ENCODE measurements at places on chromosomes 4 and X.

- DNase-seq = no peak
These were observed 140.5 kb downstream of the LRBA start for GRCh38 chr4:150874338-150875226.

DNA sequence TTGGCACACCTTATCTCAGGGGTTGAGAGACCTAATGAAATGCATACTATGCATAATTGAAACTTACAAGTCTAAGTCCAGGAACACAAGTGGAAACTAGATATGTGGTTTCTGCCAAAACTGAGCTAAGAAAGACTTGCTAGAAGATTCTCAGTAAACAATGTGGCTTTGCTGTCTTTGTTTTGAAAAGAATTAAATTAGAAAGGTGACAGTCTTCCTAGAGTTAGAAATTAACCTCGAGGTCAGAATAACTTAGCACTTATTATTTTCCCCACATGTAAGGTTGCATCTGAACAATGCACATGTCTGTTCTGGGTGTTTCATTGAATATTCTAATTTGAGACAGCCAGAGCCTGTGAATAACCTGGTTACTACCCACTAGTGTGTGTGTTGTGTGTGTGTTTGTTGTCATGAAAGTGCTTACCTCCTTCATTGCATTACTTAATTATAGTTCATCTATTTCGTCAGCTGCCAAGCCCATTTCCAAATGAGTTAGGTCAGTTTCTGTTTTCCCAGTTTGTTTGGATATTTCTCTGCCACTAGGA lies 1.5 kb downstream of the EREG start:
- DNase-seq = no peak

GRCh38 chr4:93617606-93618005 lies 210.9 kb upstream of the ATOH1 start:
- DNase-seq = no peak

DNA sequence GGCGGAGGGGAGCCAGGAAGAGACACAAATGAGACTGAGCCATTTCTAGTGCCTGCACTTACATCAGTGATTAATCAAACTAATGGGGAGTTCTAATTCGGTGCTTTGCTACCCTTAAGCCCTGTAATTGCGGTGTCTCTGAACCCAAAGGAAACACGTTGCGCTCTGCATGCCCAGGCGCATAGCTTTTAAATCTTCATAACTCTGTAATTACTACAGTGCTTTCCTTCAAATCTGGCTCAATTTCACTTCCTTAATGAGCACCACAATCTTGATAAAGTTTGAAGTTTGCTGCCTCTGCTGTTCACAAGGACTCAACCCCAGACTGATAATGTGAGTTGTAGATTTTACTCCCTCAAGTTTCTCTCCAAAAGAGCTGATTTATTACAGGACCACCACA lies 5.7 kb upstream of the NHS start:
- no peak for DNase-seq

- no peak for DNase-seq
These were observed 49.5 kb upstream of the MAGEA8 start for GRCh38 chrX:149831473-149831872.

- no peak for DNase-seq
These were observed 71.3 kb upstream of the ADGRG2 start for GRCh38 chrX:19193565-19193964.

DNA sequence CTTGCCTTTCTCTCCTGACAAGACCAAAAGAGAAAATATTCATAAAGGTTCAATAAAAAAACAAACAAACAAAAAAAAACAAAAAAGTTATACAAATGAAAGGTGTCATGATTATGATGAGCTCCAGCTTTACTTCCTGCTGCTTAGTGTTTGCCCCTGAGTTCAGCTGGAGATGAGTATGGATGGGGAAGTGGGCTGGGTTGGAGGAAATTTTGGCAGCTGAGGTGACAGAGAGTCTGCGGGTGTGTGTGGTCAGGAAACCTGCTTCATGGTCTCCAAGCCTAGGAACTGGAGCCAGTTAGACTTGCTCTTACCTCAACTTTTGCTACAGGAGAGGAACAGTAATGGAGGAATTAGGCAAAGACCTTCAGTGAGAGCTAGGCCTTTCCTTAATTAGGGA lies 4.3 kb upstream of the CYSLTR1 start:
- no peak for DNase-seq

GRCh38 chrX:154465601-154466000 lies 7.5 kb downstream of the PLXNA3 start:
- no peak for DNase-seq

- DNase-seq = no peak
These were observed 294.3 kb upstream of the IGFBP7 start for GRCh38 chr4:57404483-57404882.

GRCh38 chrX:69148946-69149345 lies 16.3 kb downstream of the PJA1 start:
- no peak for DNase-seq

- no peak for DNase-seq
These were observed 3.9 kb upstream of the UFSP2 start for GRCh38 chr4:185429660-185430059.

GRCh38 chr4:140861359-140862176 lies 105.4 kb upstream of the TBC1D9 start:
- DNase-seq = peak; percentile 66

DNA sequence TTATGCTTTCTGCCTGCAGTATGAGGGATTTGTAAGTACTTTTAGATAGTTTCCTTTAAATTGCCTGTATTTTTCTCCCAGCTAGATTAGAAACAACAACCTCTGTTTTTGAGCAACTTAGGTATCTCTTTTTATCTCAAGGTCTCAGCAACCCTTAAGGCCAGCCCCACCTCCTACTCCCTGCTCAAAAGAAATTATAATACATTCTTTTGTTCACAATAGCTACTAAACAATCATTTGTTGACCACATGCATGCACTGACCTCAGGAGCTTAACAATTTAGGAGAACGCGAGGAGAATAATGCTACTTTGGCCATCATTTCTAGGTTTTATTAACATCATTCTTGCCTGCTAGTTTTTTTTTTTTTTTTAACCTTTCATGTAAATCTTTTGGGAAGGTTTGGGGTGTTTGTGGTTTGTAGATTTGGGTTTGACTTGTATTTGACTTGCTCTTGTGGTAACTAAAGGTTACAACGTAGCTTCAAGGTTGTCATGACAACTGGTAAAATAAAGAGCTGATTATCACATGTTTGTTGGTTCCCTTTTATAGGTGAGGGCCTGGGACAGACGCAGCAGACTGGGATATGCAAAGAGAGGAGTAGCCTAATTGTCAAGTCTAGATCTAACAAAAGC lies 145.4 kb upstream of the PLAC1 start:
- DNase-seq = no peak

DNA sequence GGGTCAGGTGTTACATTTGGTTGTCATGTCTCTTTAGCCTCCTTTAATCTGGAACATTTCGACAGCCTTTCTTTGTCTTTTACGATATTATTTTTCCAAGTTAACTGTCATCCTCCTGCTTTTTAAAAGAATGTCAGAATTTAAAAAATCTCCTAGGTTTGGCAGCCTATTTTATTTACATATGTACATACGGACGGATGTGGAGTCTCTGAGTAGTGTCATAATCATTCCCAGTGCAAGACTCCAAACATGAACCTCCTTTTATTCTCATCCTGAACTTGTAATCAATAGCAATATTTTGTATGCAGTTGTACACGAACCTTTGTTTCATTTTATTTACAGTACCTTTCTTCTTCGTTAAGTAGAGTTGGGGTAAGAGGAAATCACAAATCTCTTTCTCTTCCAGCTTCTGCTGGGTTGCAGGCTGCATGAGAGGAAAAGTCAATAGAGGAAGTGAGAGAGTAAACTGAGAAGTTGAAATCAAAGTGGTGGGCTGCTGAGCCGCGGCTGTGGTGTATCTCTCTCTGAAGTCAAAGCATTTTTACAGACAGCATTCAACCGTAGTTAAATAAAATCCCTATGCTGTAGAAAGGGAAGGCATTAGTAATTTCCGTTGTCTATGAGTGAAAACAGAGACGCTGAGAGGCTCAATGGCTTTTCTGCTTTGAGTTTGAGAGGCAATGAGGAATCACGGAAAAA lies 53.9 kb upstream of the RPS6KA3 start:
- DNase-seq = no peak

DNA sequence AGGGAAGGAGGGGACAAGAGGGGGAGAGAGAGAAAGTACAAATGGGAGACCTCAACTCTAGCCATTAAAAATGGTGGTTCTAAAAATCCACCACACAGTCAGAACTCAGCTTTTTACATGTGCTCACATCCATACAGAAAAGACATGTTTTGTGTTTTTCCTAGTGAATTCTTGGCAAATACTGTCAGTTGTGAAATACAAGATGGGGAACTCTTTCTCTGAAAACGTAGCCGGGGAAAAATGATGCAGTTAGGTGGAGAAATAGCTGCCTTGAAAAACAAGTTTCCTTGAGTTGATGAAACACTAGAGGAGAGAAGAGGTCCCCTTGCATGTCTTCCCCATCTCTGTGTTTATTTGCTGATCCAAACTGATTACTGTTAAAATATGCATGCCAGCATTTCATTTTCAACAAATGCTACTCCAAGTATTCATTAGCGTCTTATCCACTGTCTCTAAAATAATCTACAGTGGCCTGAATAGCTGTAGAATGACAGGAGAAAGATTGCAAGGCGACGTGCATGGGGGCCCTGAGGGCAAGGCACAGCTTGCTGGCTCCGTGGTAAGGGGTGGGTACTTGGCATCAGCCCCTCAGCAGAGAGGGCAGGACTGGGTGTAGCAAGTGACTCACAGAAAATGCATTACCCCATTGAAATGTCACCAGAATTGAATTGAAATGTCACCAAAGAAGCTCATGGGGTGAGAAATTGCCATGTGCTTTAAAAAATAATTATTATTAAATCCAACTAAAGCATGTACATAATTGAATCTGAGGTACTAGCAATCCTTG lies 48.1 kb upstream of the TBL1X start:
- no peak for DNase-seq

GRCh38 chr4:57080781-57081650 lies 29.2 kb downstream of the IGFBP7 start:
- DNase-seq = no peak

DNA sequence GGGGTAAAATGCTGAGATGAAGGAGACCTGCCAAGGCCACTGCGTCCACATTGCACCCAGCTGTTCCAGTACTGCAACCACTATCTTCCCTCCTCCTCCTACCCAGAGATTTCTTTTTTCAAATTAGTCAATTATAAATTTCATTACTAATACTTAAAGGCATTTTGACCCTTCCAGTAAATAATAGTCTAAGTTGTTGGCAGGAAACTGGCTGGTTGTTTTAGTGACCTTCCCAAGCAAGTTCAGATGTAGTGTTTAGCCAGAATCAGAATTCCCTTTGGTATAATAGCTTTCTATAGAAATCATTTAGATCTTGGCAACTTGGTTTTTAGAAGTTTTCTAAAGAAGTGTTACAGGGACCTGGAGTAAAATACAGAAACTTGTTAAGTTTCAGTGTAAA lies 66.0 kb downstream of the AASDH start:
- no peak for DNase-seq

DNA sequence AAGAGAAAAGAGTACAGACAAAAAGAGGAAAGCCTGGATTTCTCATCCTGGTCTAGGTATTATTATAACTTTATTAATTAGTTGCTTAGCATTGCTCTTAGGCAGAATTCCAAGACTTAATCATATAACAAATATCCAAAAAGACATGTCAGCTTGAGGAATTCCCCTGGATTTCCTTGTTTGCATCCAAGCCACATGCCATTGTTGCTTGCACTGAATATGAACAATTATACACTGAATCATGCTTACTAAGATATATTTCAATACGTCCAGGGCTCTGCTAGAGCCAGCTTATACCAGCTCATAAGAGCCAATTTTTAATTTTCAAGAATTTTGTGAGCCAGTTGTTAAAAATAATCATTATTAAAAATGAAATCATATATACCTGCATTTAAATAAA lies 5.5 kb upstream of the TLR10 start:
- no peak for DNase-seq

- no peak for DNase-seq
These were observed 42.4 kb upstream of the AGA start for GRCh38 chr4:177484613-177485021.

DNA sequence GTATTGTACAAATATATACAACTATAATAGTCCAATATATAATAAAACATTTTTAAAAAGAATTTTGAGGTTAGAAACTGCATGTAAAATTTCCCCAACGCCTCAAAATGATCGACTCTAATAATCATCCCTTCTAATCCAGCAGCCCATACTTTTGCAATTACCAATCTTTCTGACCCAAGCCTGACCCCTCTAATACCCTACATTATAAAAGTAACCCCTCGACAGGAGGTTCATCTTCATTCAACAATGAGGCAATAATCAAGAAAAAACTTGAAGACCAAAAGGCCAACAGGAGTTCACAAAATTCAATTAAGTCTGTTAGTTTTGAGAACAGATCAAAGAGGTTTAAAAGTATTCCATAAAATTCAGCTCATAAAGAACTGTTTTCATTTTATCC lies 393.5 kb downstream of the GPM6A start:
- DNase-seq = no peak

DNA sequence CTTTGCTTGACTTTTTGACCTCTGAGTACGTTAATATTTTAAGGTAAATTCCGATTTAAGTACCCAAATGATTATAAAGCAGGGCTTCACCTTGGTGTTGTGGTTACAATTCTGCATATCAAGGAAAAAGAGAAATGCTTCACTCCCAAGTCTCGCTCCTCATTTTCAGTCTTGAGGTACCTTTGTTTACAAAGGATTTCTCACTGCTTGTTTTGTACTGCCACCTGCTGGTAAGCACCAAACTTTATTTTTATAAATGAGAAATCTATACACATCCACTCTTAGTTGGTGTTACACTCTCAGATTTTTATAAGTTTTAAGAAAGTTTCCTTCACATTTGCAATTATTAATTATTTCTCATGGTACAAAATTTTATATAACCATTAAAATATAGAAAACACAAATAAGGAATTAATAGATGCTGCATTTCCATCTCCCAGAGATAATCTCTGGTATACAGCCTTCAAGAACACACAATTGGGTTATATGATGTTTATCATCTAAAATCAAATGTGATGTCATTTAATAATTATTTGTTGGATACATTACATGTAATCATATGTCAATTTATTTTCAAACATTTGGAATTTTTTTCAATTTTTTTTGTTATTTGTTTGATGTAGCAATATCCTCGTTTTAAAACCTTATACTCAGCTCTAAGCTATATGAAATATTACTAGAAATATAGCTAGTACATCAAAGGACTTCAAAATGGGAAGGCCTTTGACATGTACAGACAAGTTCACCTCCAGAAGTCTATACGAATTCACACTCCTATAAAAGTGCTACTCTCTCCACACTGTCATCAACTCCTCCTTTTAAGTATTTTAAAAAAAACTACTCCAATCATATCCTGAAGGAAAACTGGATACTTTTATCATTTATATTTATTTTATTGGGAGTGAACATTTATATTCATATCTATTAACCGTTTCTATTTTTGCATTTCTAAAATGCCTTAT lies 179.9 kb downstream of the KCNIP4 start:
- peak; percentile 35 for DNase-seq

- no peak for DNase-seq
These were observed 222.2 kb downstream of the KCNIP4 start for GRCh38 chr4:21726255-21726815.
